ENCODE measurements at places on chromosomes 3 and 15. TPM values are rescaled to one million over a fixed set of nuclear protein-coding genes. Genes with fewer than 3 reads are reported as not detected.

Gene OXSR1
- 15.4 TPM for polyA plus RNA-seq

Gene SEMA3B
- not detected for polyA plus RNA-seq

Gene EIF1B
- 92.3 TPM for polyA plus RNA-seq

Gene ZMYND10
- polyA plus RNA-seq, result not detected

Gene TM4SF18
- not detected for polyA plus RNA-seq

Gene MME
- polyA plus RNA-seq, result 11.9 TPM

Gene CHST14
- polyA plus RNA-seq, result 2.4 TPM

Gene ZNF385D
- 0.31 TPM for polyA plus RNA-seq

Gene CEMIP
- not detected for polyA plus RNA-seq

Gene CLRN1
- polyA plus RNA-seq, result not detected

Gene ANKRD34C
- polyA plus RNA-seq, result not detected

Gene MYO5A
- polyA plus RNA-seq, result 14.6 TPM

Gene IGSF11
- polyA plus RNA-seq, result not detected

Gene ATP13A5
- polyA plus RNA-seq, result not detected

Gene PDCD10
- 114 TPM for polyA plus RNA-seq

Gene IMPG2
- polyA plus RNA-seq, result not detected

Gene TATDN2
- 12.4 TPM for polyA plus RNA-seq

Gene SYNPR
- polyA plus RNA-seq, result not detected

Gene RBP2
- not detected for polyA plus RNA-seq

Gene TRANK1
- 22.1 TPM for polyA plus RNA-seq

Gene NANOGP8
- not detected for polyA plus RNA-seq

Gene LSAMP
- polyA plus RNA-seq, result not detected

Gene MESP1
- polyA plus RNA-seq, result 0.32 TPM

Gene SEMA7A
- 1.4 TPM for polyA plus RNA-seq

Gene ALDH1A2
- not detected for polyA plus RNA-seq

Gene SH2D7
- not detected for polyA plus RNA-seq

Gene PRR20G
- not detected for polyA plus RNA-seq

Gene BSN
- not detected for polyA plus RNA-seq

Gene FBXO40
- 0.04 TPM for polyA plus RNA-seq

Gene ARNT2
- not detected for polyA plus RNA-seq

Gene PDZRN3
- polyA plus RNA-seq, result not detected

Gene SERP1
- polyA plus RNA-seq, result 94.6 TPM

Gene DBR1
- 13.0 TPM for polyA plus RNA-seq

Gene GOLGA6L6
- not detected for polyA plus RNA-seq

Gene GOLGA8S
- polyA plus RNA-seq, result not detected

Gene THAP10
- polyA plus RNA-seq, result 0.19 TPM

Gene GUCA1C
- polyA plus RNA-seq, result not detected

Gene TCF12
- polyA plus RNA-seq, result 51.3 TPM

Gene SCG3
- not detected for polyA plus RNA-seq

Gene MLF1
- 0.48 TPM for polyA plus RNA-seq

Gene TMEM108
- polyA plus RNA-seq, result not detected

Gene NOX5
- polyA plus RNA-seq, result not detected

Gene CX3CR1
- polyA plus RNA-seq, result 2.9 TPM

Gene CYP1A1
- polyA plus RNA-seq, result not detected

Gene COL8A1
- polyA plus RNA-seq, result not detected

Gene OR5H6
- not detected for polyA plus RNA-seq

Gene OCA2
- 0.09 TPM for polyA plus RNA-seq

Gene IL17RB
- polyA plus RNA-seq, result 0.27 TPM

Gene C3orf49
- polyA plus RNA-seq, result not detected

Gene GOLGA6A
- 0.09 TPM for polyA plus RNA-seq

Gene LMAN1L
- polyA plus RNA-seq, result not detected

Measured in naive B cell (primary cell).